Tibial nerve (tissue), 4 donors: ENCODE measurements at places on chromosomes 2 and 18.
A peak's percentile ranks its signal among the peaks of the same experiment; 100 is the strongest.

- DNase-seq: no peak
Observed at GRCh38 chr2:106974891-106975290, 88.9 kb upstream of the ST6GAL2 start.

- DNase-seq: no peak
Observed at GRCh38 chr2:43542285-43542933, 53.4 kb downstream of the THADA start.

DNA sequence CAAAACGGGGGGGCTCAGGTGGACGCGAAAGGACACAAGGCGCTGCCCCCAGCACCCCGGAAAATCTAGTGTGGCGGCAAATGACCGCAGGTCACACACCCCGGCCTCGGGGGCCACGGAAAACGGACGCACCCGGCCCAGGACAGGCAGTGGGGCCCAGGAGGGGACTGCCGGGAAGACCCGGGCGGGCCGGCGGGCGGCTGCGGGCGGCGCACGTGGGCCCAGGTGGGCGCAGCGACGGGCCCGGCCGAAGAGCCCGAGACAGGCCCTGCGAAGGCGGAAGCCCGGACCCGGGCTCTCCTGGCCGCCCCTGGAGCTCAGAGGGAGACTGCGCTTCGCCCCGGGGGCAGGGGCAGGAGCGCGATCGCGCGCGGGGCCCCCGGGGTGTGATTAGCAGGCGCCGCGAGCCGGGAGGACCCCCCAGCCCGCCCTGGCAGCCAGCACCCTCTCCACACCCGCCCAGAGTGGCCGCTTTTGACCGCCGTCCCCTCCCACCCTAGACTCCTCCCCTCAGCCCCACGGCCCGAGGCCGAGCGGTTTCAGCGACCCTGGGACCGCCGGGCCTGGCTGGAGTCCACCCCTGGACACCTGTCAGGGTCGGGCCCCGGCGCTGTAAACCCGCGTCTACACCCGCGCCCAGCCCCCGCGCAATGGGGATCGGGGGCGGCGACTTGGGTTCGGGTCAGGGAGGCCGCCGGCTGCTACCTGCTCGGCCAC, 773 bp downstream of the MBP start:
- DNase-seq: peak; percentile 46

- no peak for DNase-seq
Observed at GRCh38 chr18:45793264-45793965, 32.1 kb upstream of the SIGLEC15 start.

- DNase-seq: no peak
Observed at GRCh38 chr2:58928973-58929372, 687.8 kb upstream of the FANCL start.

- no peak for DNase-seq
Observed at GRCh38 chr2:166240387-166241313, 112.8 kb upstream of the SCN1A start.

- DNase-seq: no peak
Observed at GRCh38 chr2:49111456-49111855, 42.9 kb downstream of the FSHR start.

DNA sequence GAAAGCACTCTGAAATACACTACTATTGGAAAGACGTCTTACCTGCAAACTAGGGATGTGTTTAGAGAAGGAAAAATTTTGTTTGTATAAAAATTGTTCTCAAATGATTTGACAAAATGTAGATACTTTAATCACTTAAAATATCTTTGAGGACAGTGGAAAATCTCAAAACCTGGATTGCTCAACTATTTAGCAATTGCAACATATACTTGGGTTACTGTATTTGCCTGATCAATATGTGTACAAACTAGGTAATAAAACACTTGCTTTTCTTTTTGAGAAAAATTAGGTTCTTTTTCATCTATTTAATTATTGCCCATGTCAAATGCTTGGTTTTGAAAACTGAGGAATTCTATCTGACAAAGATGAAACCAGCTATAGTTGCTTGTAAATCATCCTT, 60.9 kb downstream of the CPS1 start:
- DNase-seq: no peak

- no peak for DNase-seq
Observed at GRCh38 chr2:31539505-31539904, 41.2 kb downstream of the SRD5A2 start.

GRCh38 chr2:14433946-14434495, 198.5 kb upstream of the LRATD1 start:
- no peak for DNase-seq
